ENCODE measurements at places on chromosomes 3 and 15.

- no peak for DNase-seq
Measured at GRCh38 chr3:35335703-35336102, 303.6 kb upstream of the ARPP21 start.

DNA sequence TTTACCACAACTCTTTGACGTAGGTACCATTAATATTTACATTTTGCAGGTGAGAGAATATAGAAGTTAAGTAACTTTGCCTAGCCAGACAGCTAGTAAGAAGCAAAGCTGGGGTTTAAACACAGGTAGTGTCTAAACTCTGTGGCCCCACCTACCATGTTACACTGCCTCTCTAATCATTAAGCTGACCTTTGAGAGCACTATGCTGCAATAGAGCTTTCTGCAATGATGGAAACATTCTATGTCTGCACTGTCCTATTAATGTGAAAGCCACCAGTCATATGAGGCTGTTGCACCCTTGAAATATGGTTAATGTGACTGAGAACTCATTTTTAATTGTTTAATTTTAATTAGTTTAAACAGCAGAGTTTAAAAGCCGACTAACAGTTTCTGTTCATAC lies 6.3 kb upstream of the RARB start:
- no peak for DNase-seq

GRCh38 chr15:25897658-25898057 lies 34.5 kb upstream of the ATP10A start:
- DNase-seq: no peak

DNA sequence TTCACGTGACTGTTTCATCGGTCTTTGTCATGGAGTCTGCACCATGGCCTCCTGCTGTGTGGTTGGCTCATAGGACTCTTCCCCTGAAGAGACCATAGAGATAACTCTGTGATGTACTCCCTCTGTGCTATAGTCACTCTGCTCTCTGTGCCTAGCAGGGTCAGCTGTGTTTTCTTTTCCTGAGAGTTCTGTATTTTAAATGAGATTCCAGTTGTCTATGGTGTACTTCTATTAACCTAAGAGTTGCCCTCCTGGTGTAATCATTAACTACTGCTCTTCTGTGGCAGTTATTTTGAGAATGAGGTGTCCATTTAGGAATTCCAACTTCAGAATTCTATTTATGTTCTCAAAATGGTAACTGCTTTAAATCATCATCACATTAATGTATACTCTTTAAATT lies 114.5 kb upstream of the ARPP21 start:
- DNase-seq: no peak

- no peak for DNase-seq
Measured at GRCh38 chr3:170566413-170566812, 19.5 kb downstream of the SLC7A14 start.

DNA sequence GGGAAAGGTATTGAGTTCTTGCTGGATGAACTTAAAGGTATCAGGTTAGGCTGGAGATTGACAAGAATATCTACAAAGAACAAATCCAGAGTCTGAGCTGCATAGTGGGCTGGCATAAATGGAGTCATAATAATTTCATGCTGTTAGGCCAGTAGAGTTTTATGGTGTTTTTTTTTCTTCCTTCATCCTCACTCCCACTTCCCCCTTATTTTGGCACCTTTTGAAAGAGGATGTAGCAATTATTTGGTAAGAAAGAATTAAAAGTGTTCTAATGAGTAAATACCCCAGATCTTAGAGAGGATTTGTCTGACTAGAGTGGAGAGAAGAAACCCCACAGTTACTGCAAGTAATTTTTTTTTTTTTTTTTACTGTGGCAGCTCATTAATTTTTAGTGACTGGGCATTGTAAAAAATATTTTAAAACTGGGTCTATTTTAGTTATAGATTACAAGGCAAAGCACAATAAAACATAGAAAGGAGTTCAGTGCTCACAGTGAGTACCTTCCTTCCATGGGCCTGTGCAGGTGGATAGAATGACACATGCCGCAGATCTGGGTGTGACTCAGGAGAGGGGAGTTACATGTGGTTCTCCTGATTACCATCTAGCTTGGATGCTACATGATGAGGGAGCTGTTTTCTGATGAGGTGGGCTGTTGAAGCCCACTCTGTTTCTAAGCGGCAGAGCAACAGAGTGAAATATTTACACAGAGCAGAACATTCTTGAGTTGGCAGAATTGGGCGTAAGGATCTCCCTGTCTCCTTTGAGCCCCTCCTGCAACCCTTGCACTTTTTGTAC lies 5.3 kb downstream of the EDEM1 start:
- peak; percentile 43 for DNase-seq

GRCh38 chr3:45105855-45106671 lies 40.1 kb downstream of the CDCP1 start:
- DNase-seq: no peak

DNA sequence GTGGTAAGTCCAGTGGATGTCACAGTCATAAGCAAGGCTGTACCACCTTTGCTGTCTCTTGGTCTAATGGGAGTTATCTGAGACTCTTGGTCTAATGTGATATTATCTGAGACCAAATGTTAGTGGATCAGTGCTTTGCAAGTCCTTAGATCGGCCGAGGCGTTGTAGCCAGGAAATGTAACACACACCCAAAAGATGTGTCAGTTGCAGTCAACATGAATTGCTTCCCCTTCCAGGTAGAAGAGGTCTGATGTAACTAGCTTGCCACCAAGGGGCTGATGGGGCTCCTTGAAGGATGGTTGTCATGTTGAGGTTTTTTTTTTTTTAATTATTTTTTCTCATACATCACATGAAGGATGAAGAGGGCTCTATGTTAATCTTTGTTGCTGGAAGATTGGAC lies 45.4 kb upstream of the RAF1 start:
- no peak for DNase-seq

DNA sequence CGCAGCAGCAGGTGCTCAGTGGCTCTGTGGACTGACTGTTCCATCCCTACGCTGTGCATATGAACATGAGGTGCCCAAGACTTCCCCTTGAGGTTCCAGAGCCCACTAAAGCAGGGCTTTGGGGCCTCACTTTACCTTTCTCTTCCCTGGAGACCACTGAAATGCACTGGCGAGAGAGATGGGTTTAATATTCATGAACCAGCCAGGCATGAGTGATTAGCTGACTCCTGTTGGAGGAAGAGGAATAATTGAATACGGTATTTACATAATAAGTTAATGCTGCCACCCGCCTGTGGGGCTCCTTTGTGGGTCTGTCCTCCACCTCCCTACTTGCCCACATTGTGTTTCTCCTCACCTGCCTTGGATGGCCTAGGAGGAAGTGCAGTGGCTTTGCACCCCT lies 263.4 kb downstream of the TLE3 start:
- no peak for DNase-seq

- DNase-seq: no peak
Measured at GRCh38 chr3:32562640-32563039, 8.0 kb downstream of the DYNC1LI1 start.

GRCh38 chr3:157868196-157868595 lies 238.0 kb downstream of the SHOX2 start:
- no peak for DNase-seq

- DNase-seq: no peak
Measured at GRCh38 chr15:78050826-78051225, 26.7 kb downstream of the TBC1D2B start.

DNA sequence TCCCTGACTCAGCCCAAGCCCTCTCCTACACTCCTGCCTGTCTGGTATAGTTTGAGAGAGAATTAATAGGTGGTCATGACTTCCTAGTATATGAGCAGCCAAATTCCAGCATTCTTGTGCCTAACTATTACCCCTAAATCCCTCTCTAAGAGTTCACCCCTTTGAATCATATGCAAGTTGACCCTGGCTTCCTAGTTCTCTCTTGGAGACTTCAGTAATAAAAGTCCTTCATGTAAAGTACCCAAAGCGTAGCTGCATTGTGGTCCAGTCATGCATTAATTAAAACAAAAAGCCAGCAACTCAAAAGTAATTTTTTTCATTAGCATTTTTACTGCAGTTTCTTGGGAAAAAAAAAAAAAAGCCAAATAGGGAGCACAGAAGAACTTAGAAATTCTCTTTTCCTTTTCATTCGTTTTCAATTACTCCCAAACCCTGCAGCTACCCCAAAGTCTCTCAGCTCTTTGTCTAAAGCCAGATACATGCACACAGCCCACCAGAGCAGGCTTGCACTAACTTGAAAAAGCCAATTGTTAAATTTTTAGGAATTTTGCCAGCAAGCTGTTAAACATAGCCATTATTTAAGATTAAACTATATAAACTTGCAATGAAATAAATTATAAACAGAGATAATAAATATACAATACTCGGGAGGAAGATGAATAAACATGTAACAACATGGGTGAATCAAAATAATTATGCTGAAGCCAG lies 50.1 kb upstream of the STT3B start:
- DNase-seq: no peak

DNA sequence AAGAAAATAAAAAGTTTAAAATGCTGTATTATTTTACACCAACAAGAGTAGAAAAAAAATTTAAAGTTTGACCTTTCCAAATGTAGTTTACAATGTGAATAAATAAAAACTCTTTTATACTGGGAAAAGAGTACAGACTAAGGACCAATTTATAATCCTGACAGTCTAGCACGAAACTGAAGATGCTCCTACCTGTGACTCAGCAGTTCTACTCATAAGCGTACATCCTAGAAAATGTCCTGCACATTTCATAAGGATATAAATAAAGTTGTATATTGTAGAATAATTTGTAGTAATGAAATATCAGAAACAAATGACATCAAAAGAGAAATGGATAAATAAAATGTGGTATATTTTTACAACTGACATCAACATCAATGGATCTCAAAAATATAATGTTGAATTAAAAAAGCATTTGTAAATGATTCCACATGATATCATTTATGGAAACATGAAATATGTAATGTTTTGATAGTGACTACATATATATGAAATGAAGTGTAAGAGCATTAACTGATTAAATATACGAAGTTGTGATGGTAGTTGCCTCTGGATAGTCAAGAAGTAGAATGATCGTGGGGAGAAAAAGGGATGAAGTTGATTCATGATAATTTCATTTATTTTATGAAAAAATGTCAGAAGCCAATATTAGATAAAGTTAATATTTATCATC lies 161.3 kb upstream of the CBLB start:
- DNase-seq: no peak

GRCh38 chr3:95731753-95732152 lies 1082.6 kb upstream of the EPHA6 start:
- no peak for DNase-seq

DNA sequence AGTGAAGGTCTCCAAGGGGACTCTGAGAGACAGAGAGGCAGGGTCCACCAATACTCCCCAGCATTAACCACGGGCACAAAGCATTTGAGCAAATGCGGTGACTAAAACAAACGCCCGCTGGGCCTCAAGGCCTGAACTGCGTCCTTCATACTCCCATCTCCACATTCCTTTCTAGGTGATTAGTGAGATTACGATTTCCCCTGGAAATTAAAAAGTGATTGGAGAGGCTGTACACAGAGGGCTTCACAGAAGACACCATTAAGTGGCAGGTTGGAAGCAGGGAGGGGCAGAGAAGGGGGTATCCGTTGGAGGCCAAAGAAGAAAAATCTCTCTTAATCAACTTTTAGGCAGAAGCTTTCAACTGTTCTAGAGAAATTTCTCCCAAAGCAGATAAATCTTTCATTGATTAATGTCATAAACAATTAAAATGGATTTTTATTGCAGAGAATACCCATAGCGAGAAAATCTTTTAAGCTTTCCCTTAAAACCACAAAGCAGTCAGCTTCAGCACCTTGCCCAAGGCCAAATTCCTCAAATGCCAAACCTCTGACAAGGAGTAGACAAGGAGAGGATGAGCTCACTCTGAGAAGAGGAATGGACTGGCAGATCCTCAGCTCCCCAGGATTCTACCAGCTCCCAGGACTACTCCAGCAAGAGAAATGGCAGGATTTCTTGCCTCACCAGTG lies 38.2 kb downstream of the MB21D2 start:
- no peak for DNase-seq

DNA sequence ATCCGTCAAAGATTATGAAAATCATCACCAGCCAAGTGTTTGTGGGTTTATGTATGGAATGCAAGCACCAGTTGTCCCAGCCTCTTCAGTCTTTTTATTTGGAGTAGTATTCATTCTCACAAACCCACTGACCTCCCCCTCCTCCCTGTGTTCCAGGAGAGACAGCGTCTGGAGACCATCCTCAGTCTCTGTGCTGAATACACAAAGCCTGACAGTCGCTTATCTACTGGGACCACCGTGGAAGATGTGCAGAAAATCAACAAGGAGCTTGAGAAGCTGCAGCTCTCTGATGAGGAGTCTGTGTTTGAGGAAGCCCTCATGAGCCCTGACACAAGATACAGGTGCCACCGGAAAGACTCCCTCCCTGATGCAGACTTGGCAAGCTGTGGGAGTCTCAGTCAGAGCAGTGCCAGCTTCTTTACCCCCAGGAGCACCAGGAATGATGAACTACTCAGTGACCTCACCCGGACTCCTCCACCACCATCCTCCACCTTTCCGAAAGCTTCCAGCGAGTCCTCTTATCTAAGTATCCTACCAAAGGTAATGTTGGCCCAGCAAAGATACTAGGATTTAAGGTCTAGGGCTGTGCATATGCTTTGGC lies 54.2 kb downstream of the PHLDB2 start:
- no peak for DNase-seq

- no peak for DNase-seq
Measured at GRCh38 chr3:50171540-50172301, 16.6 kb downstream of the SEMA3F start.

DNA sequence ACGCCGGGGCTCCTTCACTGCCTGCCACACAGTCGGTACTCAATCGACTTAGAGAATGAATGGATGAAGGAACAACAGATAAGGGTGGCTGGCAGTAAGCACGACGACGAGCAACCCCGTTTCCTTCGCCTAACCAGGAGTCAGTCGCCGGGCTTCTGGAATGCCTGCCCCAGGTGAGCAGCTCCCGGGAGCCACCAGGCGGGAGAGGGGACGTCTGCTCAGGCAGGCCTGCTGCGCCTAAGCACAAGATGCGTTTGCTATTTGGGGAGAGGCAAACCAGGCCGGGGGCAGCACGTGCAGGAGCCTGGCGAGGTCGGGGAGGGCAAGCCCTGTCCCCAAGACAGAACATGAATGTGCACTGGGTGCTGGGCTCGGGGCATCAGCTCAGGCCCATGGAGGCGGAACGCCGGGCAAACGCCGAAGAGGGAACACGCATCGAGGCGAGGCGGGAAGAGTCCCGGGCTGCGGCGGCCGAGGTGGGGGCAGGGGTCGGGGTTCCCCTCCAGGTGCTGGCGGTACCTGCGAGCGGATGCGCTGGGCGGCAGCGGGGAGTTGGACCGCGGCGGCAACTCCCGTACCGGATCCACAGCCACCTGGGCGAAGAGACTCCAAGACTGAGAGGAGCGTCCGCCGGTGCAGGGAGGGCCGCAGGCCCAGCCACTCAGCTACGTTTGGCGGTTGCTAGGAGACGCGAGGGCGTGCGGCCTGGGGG lies at the start of gene CFAP92:
CFAP92 (minus strand) TSS at position 616 of the 712 bp plus-strand sequence. CDS start 772 bp downstream, outside the sequence.
- no peak for DNase-seq

Data from SIG-M5 (cell line).